ENCODE measurements at places on chromosomes 1 and 21. TPM values are rescaled to one million over a fixed set of nuclear protein-coding genes. Genes with fewer than 3 reads are reported as not detected.

The PLEKHO1 gene
- 44.3 TPM for total RNA-seq

DNA sequence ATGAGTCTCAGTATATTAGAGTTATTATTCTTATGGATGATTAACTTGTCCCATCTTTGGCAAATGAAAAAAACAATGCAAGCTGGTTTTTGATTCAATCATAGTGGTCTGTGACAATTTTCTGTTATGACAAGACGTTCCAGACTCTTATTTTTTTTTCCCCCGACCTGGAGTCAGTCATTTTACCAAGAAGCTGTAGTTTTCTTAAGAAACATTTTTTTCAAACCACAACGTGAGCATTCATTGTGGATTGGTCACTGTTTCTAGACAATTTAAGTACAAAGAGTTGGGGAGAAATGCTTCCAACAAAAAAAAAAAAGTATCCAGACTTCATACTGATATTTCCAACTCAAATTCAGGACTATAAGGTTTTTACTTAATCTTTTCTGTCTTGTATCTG, 8.0 kb upstream of the ANGPTL3 start:
- DNase-seq: no peak

The ATAD3C gene
- total RNA-seq: 1.9 TPM

The PRAMEF12 gene
- not detected for total RNA-seq

The PRDX6 gene
- 529 TPM for total RNA-seq

GRCh38 chr1:212467843-212468482, 35.2 kb downstream of the NENF start:
- no peak for DNase-seq

GRCh38 chr1:116129537-116129936, 18.3 kb downstream of the MAB21L3 start:
- DNase-seq: no peak

The RAB7B gene
- total RNA-seq: 1.6 TPM

DNA sequence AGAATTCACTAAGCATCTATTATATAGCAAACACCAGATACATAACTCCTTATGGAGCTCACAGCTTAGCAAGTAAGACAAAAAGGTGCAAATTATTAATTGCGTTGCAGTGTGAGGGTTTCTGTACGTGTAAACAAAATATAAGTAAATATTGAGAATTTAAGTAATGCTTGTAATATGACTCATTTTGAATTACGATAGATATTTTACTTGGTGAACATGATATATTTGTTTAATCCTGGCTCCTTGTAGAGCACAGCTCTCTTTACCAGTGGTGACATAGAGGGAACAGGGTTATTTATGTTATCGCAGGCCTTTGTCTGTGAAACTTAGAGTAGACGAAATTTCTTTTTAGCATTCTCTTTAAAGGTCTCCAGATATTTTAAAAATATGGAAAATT, 36.4 kb downstream of the LYPLAL1 start:
- DNase-seq: no peak

The HSPA6 gene
- 1.1 TPM for total RNA-seq

The TMEM53 gene
- 9.1 TPM for total RNA-seq

The GRHL3 gene
- not detected for total RNA-seq

The C1QB gene
- total RNA-seq: 102 TPM

The SDC3 gene
- total RNA-seq: 19.6 TPM

The AADACL4 gene
- total RNA-seq: not detected

The CDC20 gene
- total RNA-seq: 1.3 TPM

- DNase-seq: no peak
These were observed 25.0 kb downstream of the GIPC2 start for GRCh38 chr1:78070758-78071157.

DNA sequence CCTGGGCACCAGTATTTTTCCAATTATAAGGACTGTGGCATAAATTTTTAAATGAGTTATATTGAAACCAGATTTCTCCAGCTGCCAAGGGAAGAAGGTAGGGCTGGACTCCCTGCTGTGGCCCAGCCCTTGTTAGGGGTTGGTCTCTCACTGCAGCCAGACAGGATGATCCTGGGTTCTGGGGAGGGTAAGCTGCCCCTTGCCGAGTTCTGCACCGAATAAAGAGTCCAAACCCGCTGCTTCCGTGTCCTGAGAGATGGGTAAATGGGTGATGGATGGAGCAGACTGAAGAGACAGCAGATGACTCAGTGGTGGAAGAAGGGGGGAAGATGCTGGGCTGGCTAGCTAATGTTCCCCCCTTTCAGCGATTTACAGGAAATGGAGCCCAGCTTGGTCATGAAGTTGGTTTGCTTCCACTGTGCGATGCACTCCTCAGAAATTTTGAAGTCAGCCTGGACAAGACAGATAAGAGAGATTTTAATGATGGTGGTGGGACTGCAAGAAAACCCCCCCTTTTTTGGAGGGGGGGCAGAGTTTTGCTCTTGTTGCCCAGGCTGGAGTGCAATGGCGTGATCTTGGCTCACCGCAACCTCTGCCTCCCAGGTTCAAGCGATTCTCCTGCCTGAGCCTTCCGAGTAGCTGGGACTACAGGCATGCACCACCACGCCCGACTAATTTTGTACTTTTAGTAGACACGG, 41.4 kb downstream of the YARS1 start:
- no peak for DNase-seq

The CACNA1E gene
- total RNA-seq: 1.2 TPM

The TEX38 gene
- total RNA-seq: not detected

The PCBP3 gene
- total RNA-seq: 2.7 TPM

DNA sequence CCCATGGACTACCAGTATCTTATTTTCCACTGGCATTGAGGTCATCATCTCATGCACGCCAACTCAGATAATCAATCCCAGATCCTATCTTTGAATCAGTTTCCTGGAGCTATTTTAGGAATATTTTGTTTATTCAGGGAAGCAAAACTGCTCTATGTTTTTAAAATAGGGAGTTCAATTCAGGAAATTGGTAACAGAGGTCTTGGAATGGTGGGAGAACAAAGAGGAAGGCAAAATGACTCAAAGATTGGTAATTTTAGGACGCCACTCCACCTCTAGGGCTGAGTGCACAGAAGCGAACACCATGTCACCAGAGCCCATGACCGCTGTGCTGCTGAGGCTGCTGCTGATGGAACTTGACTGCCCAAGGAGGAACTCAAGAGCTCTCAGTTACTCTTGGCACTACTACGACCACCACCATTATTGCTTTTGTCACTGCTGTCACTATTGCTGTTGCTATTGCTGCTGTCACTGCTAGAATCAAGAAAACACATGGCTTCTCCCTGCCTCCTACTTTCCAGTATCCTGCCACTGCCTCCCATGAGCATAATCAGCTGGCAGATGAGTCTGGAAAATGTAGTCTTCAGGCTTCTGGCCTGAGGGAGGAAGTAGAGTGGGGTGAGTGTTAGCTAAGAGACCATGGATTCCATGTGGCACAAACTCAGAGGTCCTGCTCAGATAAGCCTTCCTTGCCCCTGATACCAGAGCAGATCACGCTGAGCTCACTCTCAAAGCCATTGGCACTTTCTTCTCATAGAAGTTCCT, 71.6 kb upstream of the CNIH3 start:
- DNase-seq: no peak

The VWA5B1 gene
- total RNA-seq: not detected

DNA sequence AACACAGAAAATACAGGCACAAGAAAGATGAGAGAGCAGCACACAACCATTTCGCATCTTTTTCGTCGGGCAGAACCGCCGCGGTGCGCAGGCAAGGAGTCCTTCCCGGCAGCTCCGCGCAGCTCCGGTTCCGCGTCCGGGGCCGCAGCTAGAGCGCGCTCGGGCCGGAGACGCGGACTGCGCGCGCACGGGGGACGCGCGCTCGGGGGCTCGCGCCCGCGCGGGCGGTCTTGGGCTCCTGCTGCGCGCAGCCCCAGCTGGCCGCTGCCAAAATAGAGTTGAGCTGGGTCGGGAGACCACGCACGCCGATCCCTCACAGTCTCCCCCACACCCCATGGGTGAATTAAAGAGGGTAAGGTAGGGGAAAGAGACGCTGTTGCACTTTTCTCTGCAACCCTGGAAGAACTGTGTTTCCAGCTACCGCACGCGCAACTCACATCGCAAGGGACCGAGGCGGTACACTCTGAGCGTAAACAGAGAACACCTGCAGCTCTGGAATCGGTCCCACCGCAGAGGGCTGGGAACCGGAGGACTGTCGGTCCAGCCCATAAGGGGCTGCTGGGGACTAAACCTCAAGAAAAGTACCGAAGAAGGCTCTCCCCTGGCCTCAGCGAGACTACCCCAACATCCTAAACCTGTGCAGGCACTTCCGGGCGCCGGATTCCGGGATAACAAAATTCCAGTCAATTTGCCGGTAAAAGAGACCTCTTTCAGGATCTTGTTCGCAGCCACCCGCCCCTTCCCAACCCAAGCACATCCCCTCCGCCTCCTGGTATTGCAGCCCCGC, 1.7 kb downstream of the NR5A2 start:
- peak; percentile 52 for DNase-seq

- DNase-seq: no peak
These were observed 28.8 kb downstream of the TOR1AIP1 start for GRCh38 chr1:179910934-179911333.

DNA sequence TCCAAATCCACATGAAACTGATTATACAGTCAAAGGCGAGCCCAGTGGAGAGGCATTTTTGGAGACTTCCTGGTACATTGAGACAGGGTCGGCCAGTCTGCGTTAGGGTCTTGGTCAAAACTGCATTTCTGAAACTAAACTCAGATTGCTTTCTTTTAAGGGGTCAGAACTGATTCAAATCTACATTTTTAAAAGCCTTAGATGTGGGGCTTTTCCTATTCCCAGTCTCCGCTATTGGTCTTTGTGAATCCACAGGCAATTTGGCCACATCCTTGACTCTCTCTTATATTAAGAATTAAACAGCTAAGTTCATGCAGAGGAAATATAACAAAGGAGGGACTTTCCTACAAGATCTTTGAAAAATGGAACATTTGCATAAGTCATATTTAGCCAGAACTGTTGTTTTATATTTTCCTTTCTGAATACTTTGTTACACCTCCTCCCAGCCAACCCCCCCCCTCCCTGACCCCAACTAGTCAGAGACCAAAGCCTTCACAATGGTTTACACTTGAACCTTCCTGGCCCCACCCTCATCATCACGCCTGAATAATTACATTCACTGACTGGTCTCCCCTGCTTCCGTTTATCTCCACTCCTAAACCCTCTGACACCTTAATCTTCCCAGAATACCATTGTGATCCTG, 30.9 kb downstream of the SELL start:
- no peak for DNase-seq

The GUCA2A gene
- total RNA-seq: not detected

DNA sequence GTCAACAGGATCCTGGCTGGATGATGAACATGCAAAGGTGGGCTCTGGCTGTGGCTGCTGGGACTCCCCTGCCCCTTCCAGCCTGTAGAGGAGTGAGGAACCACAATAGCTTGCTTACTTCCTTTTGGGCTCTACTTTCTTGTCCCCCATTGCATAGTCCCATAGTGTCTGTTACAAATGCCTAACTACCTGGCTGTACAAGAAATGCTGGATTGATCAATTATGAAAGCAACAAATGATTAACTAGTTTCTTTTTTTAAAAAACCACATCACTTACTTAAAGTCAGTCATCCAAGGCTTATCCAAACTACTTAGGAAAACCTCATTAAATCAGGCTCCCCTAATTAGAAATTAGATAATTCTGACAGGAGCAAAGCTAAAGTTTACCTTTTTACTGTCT, 514.1 kb upstream of the PKN2 start:
- no peak for DNase-seq

- no peak for DNase-seq
These were observed 13.1 kb upstream of the CASQ1 start for GRCh38 chr1:160177231-160177630.

- no peak for DNase-seq
These were observed 351.0 kb upstream of the B3GALT2 start for GRCh38 chr1:193537266-193538002.

The PSMB4 gene
- 175 TPM for total RNA-seq

GRCh38 chr1:21270086-21270689, 20.1 kb downstream of the ECE1 start:
- peak; percentile 86 for DNase-seq

- no peak for DNase-seq
These were observed 14.6 kb downstream of the BLACAT1 start for GRCh38 chr1:205441318-205441633.

GRCh38 chr1:161258439-161259344, at the start of gene PCP4L1:
Gene PCP4L1 (plus strand): TSS chr1:161258745. CDS start chr1:161258975, 230 bp downstream.
- DNase-seq: peak; percentile 47

DNA sequence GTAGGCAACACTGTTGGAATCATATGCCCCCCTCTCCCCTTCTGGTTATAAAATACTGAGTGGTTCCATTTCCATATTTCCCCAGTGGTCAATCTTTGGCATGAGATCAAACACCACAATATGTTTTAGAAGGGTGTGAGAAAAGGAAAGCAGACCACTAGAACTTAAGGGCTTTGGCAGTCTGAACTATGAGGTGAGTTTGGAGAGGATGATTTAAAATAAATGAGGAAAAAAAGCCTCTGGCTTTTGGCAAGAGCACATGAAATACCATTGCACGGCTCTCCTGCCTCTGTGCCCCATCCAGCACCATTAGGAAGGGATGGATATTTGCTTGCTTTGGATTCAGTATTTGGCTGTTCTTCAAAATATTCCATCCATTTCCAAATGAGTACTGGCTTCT, 339.5 kb upstream of the C1orf87 start:
- no peak for DNase-seq

GRCh38 chr1:80639777-80640533, 1160.8 kb upstream of the ADGRL2 start:
- DNase-seq: no peak

The OXCT2 gene
- 0.77 TPM for total RNA-seq

The ARMH1 gene
- total RNA-seq: 0.92 TPM

DNA sequence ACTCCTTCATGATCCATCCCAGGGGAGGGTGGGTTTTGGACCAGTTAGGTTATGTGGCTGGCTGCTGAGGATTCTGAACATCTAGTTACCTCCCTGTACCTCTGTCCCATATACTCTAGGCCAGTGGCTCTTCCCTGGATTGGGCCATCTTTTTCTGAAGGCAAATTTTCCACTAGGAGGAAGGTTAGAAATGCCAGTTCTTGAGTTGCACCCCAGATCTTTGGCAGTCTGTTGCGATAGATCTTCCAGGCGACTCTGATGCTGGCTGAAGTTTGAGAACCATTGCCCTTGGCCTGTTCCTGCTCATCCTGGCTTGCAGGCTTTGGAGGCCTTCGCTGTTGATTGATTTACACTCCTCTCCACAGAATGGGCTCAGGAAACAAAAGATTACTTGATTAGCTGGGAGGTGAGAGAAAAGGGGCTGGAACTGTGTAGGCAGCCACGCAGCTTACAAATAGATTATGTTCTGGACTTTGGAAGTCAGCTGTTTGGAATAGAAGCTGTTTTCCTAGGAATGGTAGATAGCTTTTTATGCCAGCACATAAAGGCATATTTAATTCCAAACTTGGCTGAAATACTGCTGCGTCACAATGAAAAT, 110.1 kb downstream of the MRPS6 start:
- no peak for DNase-seq

The S100A2 gene
- 1.9 TPM for total RNA-seq

- DNase-seq: no peak
These were observed 6.9 kb upstream of the ZMYM4 start for GRCh38 chr1:35261412-35262120.

GRCh38 chr1:211009944-211010343, 124.0 kb downstream of the KCNH1 start:
- no peak for DNase-seq

The PSRC1 gene
- total RNA-seq: 0.74 TPM

Data from left ventricle myocardium superior (tissue), 1 donor.